GM18507 (cell line): ENCODE measurements at places on chromosomes 5 and 9.

DNA sequence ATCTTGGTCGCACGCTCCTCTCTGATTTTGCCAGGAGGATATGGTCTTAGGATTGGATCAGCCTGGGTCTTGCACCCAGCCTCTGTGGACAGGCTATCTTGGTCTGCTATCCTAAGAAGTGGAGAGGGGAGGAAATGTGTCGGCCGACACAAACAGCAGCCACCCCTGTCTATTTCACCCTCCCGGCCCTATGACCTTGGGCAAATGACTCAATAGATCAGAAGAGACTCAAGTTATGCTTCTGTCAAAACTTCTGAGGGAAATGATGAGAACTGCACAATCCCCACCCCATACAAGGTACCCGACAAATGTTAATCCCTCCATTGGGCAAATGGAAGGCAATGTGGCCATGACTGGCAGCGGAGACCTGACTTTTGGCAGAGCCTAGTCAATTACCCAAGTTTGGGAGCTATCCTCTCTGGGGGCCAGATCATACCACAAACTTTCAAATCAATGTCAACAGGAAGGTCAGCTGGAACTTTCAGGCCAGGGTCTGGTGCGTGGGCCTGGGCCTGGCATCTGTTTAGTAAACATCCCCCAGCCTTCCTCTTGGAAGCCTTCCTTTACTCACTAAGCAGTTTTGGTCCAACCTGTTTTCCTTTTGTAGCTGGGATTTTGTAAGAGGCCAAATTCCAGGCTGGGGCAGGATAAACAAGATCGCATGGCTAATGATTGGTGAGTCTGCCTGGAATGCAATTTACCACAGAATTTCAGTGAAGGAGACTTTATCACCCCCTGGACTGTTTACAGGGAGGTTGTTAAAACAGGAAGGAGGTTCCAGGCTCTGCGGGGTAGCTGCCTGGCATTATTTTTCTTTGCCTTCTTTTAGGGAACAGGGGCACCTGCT, 64.2 kb upstream of the CPEB4 start:
- DNase-seq, result no peak

DNA sequence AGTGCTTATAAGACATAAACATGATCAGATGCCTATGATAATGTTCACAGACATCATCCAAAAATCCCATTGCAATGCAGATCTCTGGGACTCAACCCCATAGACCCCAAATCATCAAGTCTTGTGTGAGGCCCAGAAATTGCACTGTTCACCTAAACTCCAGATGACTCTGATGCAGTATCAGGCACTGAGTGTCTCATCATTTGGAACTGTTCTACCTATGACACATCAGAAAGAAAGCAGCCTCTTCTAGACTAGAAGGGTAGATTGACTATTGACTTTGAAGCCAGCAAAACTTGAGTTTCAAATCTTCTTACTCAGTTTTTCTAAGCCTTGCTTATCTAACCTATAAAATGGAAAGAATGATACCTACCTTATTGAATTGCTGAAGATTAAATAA, 58.7 kb upstream of the PAPPA start:
- no peak for DNase-seq

GRCh38 chr5:133713751-133714150, 101.4 kb upstream of the FSTL4 start:
- DNase-seq, result no peak

DNA sequence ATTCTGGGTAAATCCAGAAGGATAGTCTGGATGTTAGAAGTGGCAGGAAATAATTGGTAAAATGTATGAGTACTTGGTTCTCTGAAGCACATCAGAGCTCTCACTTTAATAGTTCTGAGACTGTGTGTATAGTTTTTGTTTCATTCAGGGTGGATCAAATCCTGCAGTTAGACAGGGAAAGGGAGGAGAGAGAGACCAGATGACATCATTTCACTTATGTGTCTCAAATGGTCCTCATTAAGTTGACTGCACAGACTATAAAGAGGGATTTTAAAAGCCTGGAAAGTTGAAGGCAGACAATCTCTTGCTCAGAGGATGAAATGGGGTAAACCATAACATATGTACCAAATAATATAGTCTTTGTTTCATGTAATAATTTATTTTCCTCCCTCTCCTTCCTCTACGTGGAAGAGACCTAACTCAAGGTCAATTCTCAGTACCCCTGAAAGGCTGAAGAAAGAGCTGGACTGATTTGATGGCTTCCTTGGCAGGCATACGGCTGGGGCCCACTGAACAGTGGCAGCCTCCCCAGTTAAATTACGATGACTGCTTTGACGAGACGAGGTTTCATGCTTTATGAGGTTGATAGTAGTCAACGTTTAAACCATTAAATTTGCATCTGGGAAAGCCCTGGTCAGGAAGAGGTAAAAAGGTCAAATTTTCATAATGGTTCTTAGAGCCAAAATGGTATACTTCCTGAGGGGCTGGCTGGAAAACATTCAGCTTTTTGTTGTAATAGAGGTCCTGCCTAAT, 395.1 kb upstream of the RPS23 start:
- DNase-seq, result no peak

GRCh38 chr9:116144038-116144437, 9.6 kb upstream of the PAPPA start:
- no peak for DNase-seq

- no peak for DNase-seq
These were observed 31.7 kb downstream of the AP3S1 start for GRCh38 chr5:115873392-115873791.

DNA sequence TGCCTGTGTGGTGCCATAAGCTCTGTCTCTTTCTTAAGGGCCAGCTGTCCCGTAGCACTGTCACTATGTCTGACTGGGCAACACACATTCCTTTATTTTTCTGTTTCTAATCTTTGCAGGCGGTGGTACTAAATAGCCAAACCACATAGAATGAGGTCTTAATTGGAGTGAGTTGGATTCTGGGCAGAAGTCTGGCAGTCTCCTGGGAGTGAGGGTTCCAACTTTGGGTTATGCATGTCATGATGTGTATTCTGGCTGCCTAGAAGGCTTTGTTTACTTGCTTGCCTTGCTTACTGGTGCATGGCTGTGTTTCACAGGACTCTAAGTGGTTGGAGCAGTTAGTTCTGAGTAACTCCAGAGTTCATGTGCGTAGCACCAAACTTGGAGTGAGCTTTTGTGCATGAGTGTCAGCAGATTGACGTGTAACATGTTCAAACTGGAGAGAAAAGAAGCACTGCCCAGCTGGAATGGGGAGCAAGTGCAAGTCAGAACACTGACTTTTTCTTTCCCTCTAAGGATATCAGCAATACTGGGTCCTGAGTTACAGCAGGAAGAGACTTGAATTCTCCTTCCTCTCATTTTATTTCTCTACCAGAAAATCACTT, 185.8 kb downstream of the PCSK1 start:
- no peak for DNase-seq
